ENCODE measurements at places on chromosomes 5 and 9. TPM values are rescaled to one million over a fixed set of nuclear protein-coding genes. Genes with fewer than 3 reads are reported as not detected.

The ST8SIA4 gene
- not detected for polyA plus RNA-seq

The PCDHA1 gene
- polyA plus RNA-seq = not detected

The ERBIN gene
- 42.8 TPM for polyA plus RNA-seq

The BARHL1 gene
- not detected for polyA plus RNA-seq

The RORB gene
- not detected for polyA plus RNA-seq

DNA sequence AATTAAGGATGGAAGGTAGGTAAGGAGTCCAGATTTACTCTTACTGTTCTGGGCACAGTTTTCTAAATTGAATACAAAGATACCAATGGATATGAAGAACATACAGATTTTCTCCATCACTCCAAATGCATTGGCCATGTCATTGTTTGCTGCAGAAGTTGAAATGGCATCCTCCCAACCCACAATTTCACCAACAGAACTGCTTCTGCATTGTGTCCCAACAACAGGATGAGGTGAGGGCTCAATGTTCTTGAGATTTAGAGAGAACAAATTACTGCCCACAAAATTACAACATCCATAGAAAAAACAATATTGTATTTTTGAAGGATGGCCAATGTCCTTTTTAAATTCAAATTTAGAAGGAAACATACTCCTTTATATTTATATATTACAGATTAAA, 88.9 kb downstream of the NUDT12 start:
- no peaks in the 10 kb centered on the region for H3K27me3 ChIP-seq
- H3K4me3 ChIP-seq = no peak overlapping the region
- DNase-seq = no peak
- H3K36me3 ChIP-seq = no peaks in the 10 kb centered on the region

DNA sequence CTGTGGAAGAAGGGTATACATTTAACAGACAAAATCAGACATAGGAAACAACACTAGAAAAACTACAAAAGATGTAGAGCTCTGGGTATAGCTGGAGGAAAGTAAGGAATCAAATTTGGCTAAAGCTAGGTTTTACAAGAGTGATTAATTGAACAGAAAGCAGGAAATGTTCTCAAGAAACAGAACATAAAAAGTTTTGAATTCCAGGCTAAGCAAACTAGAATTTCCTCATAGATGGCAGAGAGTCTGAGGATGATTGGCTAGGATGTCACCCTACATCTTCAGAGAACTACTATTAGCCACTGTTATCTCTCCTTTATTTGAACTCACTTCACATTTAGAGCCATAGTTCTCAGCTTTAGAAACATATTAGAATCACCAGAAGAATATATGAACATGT, 502.1 kb upstream of the PAPPA start:
- peak overlapping the region; percentile 96 for H3K27ac ChIP-seq
- no peak overlapping the region for H3K4me3 ChIP-seq
- peaks cover 38% of the 10 kb centered on the region for H3K4me1 ChIP-seq
- peak; percentile 56 for DNase-seq

- H3K27ac ChIP-seq = peak overlapping the region; percentile 96
- H3K27me3 ChIP-seq = no peaks in the 10 kb centered on the region
- peaks cover 88% of the 10 kb centered on the region for H3K4me1 ChIP-seq
- peak overlapping the region; percentile 17 for H3K4me3 ChIP-seq
- DNase-seq = peak; percentile 81
Measured at GRCh38 chr9:131405428-131405827, 11.5 kb downstream of the PRRC2B start.

DNA sequence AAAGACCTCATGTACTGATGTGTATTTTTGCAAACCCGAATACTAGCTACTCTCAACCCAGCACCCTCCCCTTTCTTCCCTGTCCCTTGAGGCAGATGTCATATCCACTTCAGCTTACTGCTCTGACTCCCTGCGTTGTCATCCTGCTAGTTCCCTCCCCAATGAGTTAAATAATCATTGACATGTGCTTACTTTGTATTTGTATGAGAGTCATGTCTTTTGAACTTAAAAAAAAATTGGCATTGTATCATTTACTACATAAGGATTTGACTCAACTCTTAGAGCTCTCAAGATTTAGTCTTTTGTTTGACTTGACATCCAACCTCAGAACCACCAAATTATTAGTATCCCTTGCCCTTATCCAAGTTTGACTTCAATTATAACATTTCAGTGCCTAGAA, 219.7 kb upstream of the TUT7 start:
- no peaks in the 10 kb centered on the region for H3K36me3 ChIP-seq
- peak; percentile 74 for DNase-seq
- peaks cover 7% of the 10 kb centered on the region for H3K4me1 ChIP-seq
- no peaks in the 10 kb centered on the region for H3K27me3 ChIP-seq
- no peak overlapping the region for H3K27ac ChIP-seq

DNA sequence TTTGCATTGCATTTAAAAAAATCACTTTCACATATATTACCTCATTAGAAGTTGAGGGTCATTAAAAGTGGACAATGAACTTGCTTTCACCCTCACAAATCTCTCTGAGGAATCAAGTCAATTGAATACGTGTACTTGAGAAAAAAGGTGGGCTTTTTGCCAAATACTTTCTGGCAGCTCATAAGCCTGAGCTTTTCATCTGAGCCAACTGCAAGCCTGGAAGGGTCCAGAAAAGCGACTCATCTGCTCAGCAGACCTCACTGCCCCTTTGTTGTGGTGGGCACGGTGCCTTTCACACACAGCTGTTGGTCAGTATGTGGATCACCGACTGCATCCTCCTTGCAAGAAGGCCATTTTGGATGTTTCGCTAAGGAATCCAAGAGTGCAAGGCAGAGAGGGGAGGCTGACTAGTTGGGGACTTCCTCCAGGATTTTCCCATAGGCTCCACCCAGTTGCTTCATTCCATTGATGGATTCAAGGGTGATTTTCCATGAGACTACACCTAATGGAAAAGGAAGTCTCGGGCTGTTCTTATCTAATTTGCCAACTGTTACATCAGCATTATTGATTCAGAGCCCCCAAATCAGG, 564.7 kb downstream of the PDE4D start:
- H3K4me3 ChIP-seq = no peak overlapping the region
- H3K27ac ChIP-seq = no peak overlapping the region
- no peak for DNase-seq
- H3K4me1 ChIP-seq = no peaks in the 10 kb centered on the region
- no peaks in the 10 kb centered on the region for H3K27me3 ChIP-seq

GRCh38 chr9:38031594-38031993, 37.4 kb downstream of the SHB start:
- no peak overlapping the region for H3K27ac ChIP-seq
- H3K27me3 ChIP-seq = no peaks in the 10 kb centered on the region
- peaks cover 27% of the 10 kb centered on the region for H3K4me1 ChIP-seq
- DNase-seq = no peak
- no peaks in the 10 kb centered on the region for H3K36me3 ChIP-seq
- H3K4me3 ChIP-seq = no peak overlapping the region

DNA sequence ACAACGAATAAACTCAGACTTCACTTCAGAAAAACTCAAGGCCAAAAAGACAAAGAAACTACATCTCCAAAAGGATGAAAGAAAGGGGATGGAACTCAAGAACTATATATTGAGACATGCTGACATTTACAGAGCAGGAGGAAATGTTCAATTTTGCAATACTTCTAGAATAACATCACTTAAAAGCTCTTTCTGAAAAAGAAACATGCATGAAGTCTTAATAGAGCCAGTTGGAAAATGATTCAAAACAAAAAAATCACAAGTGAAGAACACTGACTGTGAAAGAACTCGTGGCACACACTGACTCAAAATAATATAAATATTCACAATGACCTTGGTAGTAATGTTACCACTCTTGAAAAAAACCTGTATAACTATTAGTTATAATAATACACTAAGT, 267.8 kb upstream of the NREP start:
- peaks cover 12% of the 10 kb centered on the region for H3K4me1 ChIP-seq
- no peaks in the 10 kb centered on the region for H3K36me3 ChIP-seq
- no peak overlapping the region for H3K4me3 ChIP-seq
- peak; percentile 49 for DNase-seq

DNA sequence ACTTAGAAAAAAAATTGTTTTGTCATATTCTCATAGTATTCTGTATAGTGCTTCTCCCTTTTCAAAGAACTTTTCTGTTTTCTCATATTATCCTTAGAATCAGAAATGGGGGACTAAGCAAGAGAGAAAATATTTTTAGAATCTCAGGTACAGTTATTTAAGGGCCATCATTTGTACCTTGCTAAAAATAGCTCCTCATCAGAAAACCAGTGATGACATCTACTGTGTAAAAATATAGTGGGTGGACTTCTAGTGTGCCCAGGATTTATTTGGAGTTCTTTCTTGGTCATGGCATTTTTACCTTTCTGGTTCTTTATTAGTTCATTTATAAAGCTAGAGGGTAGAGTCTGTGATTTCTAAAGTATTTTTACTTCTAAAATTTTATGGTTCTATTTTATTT, 82.5 kb downstream of the CSNK1G3 start:
- DNase-seq = no peak
- H3K27ac ChIP-seq = no peak overlapping the region
- H3K4me1 ChIP-seq = no peaks in the 10 kb centered on the region

DNA sequence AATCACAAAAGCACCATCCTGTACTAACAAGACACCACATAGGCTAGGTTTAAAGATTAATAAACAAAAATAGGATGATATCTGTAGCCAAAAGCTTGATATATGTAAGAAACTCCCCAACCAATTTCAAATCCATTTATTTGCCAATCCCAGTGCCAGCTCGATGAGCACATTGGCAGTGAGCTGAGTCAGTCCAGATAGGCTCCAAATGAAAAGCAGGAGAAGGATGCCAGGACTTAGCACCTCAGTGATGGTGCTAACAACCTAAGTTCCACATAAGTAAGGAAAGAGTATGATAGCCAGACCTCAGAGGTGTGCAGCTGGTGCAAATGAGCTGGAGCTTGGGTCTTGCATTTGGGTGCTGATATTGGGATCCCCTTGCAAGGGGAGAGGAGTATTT, 158.1 kb downstream of the SIL1 start:
- 0 out of 2 replicates have a peak, but pooled peaks cover 5% of the 10 kb centered on the region for H3K4me1 ChIP-seq
- peak; percentile 17 for DNase-seq
- no peaks in the 10 kb centered on the region for H3K27me3 ChIP-seq
- H3K4me3 ChIP-seq = no peak overlapping the region

DNA sequence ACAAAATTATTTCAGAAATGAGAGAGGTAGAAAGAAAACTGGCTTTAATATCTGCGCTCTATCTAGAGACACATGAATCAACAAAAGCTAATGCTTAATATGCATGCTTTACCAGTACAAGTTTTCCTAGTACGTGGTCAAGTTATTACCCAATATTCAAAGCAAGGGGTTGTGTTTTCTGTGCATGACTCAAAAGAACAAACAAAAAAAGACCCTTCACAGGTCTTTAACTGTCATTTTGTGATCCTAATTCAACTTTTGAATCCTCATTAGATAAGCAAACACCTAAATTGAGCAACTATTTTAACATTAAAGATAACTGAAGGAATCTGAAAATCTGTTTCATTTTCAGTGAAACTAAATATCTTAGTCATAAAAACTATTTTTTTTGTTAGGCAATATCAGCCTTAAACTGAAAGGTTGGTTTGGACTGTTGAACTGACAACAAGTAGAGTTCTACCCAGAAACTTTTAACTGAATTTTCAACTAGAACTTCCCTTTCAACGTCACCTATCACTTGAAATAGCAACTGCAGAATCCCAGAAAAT, 12.5 kb downstream of the ST8SIA4 start:
- H3K36me3 ChIP-seq = no peaks in the 10 kb centered on the region
- no peak overlapping the region for H3K4me3 ChIP-seq
- H3K4me1 ChIP-seq = no peaks in the 10 kb centered on the region
- H3K27ac ChIP-seq = no peak overlapping the region
- H3K27me3 ChIP-seq = no peaks in the 10 kb centered on the region

DNA sequence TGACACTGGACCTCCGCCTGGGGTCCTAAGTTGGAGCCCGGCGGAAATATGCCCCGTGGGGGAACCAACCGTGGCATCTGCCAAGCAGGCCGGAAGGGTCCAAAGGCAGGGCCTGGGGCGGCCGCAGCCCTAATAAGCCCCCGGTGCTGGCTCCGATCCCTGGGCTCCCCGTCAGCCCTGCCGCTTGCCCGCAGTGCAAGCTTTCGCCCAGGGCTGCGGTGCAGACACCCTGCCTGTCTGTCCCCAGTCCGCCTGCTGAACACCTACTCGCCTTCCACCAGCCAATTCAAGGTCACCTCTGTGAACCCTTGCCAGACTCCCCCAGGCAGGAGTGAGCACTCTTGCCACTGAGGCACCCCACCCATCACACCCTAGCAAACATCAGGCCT, 502 bp upstream of the PTGR1 start:
- peaks cover 12% of the 10 kb centered on the region for H3K36me3 ChIP-seq
- H3K27me3 ChIP-seq = no peaks in the 10 kb centered on the region
- no peak for DNase-seq
- peak overlapping the region; percentile 85 for H3K4me3 ChIP-seq

DNA sequence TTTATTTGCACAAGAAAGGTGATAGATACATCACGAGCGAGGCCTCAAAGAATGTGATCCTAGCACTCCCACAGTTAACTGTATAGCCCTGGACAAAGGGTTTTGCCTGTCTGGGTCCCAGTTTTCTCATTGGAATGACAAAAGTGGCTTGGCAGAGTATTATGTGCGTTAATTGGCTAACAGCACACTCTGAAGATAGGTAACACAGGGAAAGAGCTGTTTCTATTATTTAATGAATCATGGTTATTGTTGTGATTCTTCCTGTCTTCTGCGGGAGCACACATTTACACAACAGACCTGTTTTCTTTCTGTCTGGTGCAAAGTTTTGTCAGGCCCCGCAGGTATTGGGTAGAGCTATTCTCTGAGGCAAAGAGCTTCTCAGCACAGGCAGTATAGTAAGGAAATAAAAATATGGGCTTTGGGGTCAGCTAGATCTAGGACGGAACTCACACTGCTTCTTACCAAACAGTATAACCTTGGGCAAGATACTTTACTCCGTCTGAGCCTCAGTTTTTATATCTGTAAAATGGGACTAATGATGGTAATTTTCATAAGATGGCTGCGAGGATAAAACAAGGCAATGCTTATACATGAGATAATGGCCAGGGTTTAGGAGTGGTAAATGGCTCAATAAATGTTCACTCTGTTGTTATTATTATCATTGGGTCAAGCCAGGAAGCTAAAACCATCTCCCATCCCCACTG, 78.9 kb downstream of the PLAC8L1 start:
- no peak overlapping the region for H3K27ac ChIP-seq
- no peak for DNase-seq
- no peaks in the 10 kb centered on the region for H3K36me3 ChIP-seq
- no peak overlapping the region for H3K4me3 ChIP-seq
- no peaks in the 10 kb centered on the region for H3K4me1 ChIP-seq
